ENCODE measurements at places on chromosomes 13 and 19. TPM values are rescaled to one million over a fixed set of nuclear protein-coding genes. Genes with fewer than 3 reads are reported as not detected.

TPTE2 gene
- not detected for total RNA-seq

DNA sequence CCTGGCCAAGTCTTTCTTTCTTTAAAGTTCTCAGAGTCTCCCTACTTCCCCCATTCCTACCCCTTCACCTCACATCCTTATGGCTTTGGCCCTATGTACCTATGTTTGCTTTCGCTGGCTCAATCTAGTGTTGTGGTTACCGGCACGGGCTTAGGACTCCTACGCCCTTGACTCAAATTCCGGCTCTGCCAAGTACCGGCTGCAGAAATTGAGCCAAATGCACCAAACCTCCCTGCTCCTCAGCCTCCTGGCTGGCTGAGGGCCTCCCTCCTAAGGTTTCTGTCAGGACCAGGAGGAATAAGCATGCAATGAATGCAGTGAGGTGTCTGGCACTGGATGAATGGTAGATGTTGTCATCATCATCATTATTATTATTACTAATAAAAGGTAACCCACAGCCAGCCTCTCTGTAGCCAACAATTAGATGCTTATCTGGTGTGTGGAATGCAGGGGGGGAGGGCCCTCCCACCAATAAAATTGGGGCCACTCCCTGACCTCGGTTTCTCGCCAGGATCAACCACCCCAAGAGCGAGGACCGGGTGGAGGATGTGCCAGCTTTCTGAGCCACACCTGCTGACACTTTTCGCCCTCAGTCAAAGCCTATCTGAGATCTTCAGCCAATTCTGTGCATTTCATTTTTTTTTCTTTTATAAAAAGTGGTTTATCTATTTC lies 20.7 kb downstream of the KLK5 start:
- DNase-seq = no peak
- no peak overlapping the region for H3K27ac ChIP-seq
- H3K4me1 ChIP-seq = no peaks in the 10 kb centered on the region
- no peaks in the 10 kb centered on the region for H3K27me3 ChIP-seq
- H3K4me3 ChIP-seq = no peak overlapping the region
- no peaks in the 10 kb centered on the region for H3K36me3 ChIP-seq

- H3K4me1 ChIP-seq = peaks cover 39% of the 10 kb centered on the region
- H3K27me3 ChIP-seq = no peaks in the 10 kb centered on the region
- H3K4me3 ChIP-seq = peak overlapping the region; percentile 95
- peaks cover 47% of the 10 kb centered on the region for H3K36me3 ChIP-seq
Observed at GRCh38 chr19:1251330-1252220, 3.2 kb downstream of the MIDN start.

DNA sequence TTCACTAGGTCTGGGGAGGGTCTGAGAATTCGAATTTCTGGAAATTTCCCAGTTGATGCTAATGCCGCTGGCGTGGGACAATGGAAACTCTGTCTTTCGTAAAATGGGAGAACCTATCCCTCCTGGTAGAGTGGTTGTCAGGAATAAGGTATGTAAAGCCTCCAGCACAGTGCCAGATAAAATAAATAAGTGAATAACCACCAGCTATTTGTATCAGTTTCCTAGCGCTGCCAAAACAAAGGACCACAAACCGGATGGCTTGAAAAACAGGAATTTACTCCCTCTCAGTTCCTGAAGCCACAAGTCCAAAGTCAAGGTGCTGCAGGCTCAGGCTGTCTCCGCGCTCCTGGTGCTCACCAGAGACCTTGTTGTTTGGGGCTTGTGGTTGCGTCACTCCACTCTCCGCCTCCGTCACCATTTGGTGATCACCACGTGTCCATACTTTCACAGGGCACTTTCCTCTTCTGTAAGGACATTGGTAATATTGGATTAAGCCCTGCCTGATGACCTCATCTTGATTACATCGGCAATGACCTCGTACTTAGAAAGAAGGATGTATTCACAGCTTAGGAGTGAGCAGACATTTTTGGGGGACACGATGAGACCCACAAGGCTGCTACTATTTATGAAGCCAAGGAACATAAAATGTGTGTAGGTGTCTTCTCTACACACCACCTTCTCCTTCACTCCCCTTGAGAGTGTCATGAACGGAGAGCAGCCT lies 428.5 kb downstream of the IRS2 start:
- no peaks in the 10 kb centered on the region for H3K27me3 ChIP-seq
- H3K4me1 ChIP-seq = no peaks in the 10 kb centered on the region
- no peak overlapping the region for H3K27ac ChIP-seq
- DNase-seq = no peak
- no peaks in the 10 kb centered on the region for H3K36me3 ChIP-seq
- H3K4me3 ChIP-seq = no peak overlapping the region

DNA sequence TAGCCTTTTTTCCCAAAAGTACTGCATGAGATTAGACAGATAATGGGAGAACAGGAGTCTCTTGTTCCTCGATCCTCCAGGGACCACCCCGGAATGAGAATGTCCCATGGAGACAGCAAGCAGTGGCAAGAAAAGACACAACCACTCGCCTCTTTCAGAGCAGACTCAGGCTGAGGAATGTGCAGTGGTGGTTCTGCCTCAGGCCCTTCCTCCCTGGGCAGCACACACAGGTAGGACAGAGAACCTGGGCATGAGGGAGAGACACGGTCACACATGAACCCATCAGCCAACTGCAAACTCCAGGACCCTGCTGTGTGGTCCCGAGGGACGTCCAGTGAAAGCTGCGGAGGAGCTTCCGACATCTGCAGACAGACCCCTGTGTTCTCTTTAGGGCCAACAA lies 31.0 kb downstream of the CRYL1 start:
- DNase-seq = no peak
- no peaks in the 10 kb centered on the region for H3K4me1 ChIP-seq
- H3K4me3 ChIP-seq = no peak overlapping the region
- H3K27ac ChIP-seq = no peak overlapping the region
- no peaks in the 10 kb centered on the region for H3K27me3 ChIP-seq
